Pulmonary artery endothelial cell (primary cell): ENCODE measurements at places on chromosomes 1 and 21. TPM values are rescaled to one million over a fixed set of nuclear protein-coding genes. Genes with fewer than 3 reads are reported as not detected.

MAN1A2 gene
- total RNA-seq = 44.2 and 68.2 TPM in 2 replicates

DNA sequence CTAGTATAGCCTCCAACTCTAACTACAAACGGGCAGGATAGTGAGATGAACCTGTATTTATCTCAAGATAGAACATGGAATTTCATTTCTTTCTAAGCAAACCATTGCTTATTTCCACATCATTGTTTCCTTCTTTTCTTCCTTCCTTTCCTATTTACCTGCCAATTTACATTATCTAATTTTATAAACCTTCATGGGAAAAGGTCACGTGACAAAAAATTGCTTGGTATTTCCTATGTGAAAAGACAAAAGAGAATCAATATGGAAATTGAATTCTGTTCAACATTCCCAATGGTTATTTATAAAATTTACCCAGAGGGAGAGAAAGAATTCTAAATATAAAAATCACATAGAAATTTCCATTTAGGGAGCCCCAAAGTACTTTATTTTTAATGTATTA lies 22.4 kb upstream of the RBM15 start:
- DNase-seq = no peak

TRAF3IP3 gene
- total RNA-seq = not detected in 2 replicates

DNA sequence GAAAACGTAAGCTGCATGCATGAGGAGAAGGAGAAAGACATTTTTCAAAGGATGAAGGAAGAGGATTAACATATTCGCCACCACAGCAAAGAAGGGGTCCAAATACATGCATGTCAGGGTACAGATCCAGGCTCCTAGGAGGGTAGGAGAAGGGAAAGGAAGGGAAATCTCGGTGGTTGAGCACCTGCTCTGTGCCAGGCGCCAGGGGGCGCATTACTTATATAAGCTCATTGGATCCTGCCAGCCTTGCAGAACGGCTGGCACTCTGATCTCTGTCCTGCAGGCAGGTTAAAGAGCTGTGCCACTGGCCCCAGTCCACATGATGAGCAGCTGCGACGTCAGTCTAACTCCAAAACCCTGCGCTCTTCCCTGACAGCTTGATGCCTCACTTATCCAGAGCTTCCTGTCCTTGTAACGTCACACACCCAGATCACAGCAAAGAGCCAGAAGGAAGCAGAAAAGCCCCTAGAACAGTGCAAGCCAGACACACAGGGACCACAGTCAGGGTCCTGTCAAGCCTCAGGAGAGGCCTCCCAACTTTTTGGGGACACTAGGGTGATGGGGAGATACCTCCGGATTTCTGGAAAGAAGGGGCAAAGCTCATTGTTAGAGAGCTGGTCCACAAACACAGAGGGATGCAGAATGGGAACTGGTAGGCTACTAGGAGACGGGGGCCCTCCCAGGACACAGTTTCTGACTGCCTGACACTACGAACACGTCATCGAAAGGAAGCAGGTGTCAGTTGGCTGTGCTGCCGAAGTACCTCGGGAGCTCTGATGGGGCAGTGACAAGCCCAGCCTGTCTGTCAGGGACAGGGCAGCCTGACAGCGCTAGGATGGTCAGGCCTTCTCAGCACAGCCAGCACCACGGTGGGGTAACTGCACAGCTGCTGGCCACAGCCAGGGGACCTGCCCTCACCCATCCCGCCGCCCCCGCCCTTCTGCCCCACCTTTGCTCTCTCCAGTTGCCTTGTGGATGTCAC lies 99.1 kb downstream of the BEND5 start:
- peak; percentile 5 for DNase-seq

- DNase-seq = no peak
Observed at GRCh38 chr1:161506336-161507223, 1.3 kb downstream of the FCGR2A start.

GRCh38 chr1:20187103-20187812 lies 940 bp upstream of the PLA2G2C start:
- DNase-seq = no peak

- DNase-seq = no peak
Observed at GRCh38 chr1:38455829-38456530, 403.6 kb downstream of the RRAGC start.

OR2L8 gene
- not detected in 2 replicates for total RNA-seq

DNA sequence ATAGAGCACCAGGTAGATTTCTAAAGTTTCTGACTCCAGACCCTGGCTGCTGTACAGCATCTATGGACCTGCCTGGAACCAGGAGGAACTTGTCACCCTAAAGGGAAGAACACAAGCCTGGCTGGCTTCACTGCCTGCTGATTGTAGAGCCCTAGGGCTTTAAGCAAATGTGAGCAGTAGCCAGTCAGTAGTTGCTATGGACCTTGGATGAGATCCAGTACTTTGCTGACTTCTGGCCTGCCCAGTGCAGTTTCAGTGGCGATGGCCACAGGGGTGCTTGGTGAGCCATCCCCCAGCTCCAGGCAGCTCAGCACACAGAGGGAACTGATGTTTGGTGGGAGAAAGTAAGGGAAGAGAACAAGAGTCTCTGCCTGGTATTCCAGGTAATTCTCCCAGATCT lies 68.4 kb downstream of the ATP6V1G3 start:
- DNase-seq = no peak

GRCh38 chr21:39728341-39728740 lies 16.6 kb upstream of the IGSF5 start:
- DNase-seq = no peak

PKLR gene
- total RNA-seq = not detected in 2 replicates

C1orf141 gene
- not detected in 2 replicates for total RNA-seq

- no peak for DNase-seq
Observed at GRCh38 chr1:91846007-91846638, 39.8 kb downstream of the TGFBR3 start.

GRCh38 chr21:29939924-29940275 lies at the start of gene GRIK1:
GRIK1 (minus strand) TSS chr21:29939996.
- DNase-seq = no peak

DNA sequence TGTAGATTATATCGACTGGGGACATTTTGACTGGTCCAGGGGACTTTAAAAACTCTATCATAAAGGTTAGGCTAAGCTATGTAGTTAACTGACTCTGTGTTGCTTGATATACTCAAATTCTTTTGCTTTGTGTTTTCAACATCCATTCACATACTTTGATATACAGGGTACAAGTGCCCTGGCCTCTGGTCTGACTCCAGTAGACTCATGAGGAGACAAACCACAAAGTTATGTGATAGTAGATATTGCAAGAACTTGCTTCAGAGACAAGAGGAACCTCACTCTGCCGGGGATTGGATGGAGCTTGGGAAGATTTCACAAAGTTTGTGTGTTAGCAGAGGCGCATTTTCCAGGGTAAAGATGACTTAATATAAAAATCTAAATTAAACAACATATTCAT lies 1.3 kb downstream of the GORAB start:
- no peak for DNase-seq

CFAP298 gene
- 36.5 and 44.8 TPM in 2 replicates for total RNA-seq

DNA sequence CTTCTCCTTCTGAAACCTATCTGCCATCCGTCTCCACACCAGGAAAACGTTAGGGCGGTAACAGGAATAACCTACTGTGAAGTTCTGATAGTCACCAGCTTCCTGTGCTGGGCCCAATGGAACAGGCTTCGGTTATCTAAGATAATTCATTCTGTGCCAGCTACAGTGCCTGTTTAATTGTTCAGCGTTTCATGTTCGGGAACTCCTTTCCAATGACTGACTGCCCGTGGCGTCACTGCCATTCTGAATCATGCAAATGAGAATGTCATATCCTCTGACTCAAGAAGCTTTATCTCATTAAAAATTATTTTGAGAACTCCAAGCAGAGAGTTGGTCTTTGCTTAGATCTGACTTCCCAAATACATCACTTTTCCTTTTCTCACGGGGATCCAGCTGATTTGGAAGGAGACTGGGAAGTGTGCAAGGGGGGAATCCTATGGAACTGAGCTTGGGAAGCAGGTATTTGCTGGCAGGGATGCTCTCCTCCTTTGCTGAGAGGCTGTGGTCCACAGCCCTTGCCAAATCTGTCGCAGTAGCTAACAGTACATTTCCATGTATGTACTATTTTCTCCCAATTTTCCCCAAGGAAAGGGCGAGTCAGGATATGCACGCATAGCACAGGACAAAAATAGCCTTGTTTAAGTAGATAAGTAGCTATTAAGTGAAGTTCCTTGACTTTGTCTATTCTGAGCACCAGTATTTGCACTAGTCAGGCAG lies 358.7 kb downstream of the LTN1 start:
- DNase-seq = peak; percentile 86

RGS1 gene
- not detected in 2 replicates for total RNA-seq

S100A3 gene
- total RNA-seq = 0.66 and 0.85 TPM in 2 replicates

LEFTY2 gene
- total RNA-seq = 0.26 TPM in 1 of 2 replicates, not detected in the other

DNA sequence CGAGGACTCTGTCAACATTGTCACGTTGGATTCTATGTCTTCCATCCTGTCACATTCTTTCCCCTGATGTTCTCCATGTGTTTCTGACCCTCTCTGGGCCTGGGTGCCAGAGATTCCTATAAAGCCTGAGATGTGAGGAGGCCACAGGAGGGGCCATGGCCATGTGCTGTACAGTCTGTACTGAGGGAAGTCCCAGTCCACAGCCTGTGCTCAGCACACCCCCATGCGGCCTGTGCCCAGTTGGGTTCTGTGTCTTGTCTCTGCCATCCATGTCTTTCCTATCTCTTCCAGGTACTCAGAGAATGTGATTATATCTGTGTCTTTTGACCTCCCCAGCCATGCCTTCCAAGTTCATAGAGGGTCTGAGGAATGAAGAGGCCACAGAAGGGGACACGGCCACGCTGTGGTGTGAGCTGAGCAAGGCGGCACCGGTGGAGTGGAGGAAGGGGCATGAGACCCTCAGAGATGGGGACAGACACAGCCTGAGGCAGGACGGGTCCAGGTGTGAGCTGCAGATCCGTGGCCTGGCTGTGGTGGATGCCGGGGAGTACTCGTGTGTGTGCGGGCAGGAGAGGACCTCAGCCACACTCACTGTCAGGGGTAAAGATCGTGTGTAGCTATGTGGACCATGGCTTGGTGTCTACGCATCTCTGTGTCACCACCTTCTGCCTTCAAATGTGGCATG lies 86.1 kb downstream of the OBSCN start:
- DNase-seq = no peak

GRCh38 chr1:41353744-41354143 lies 7.5 kb upstream of the FOXO6 start:
- DNase-seq = no peak

- no peak for DNase-seq
Observed at GRCh38 chr1:228271701-228272251, 63.9 kb downstream of the OBSCN start.

GRCh38 chr1:29593601-29594382 lies 357.5 kb downstream of the PTPRU start:
- DNase-seq = no peak

DNA sequence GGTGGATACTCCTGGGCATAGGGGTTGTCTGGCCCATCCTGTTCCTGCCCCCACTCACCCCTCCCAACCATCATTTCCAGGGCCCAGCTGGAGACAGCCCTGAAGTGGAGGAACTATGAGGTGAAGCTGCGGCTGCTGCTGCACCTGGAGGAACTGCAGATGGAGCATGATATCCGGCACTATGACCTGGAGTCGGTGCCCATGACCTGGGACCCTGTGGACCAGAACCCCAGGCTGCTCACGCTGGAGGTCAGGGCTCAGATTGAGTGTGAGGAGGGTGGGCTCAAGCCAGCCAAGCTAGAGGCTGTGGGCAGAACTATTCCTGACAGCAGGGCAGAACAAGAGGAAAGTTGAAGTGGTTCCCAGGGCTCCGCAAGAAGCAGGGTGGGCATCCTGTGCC lies 14.2 kb downstream of the RHOC start:
- no peak for DNase-seq

LMOD1 gene
- under 0.01 and 0.07 TPM in 2 replicates for total RNA-seq

GRCh38 chr1:244237445-244237844 lies 186.4 kb downstream of the ZBTB18 start:
- DNase-seq = no peak

GRCh38 chr1:10735563-10736305 lies 60.7 kb downstream of the CASZ1 start:
- no peak for DNase-seq

KLF17 gene
- total RNA-seq = not detected in 2 replicates

FAM72D gene
- 1.6 and 3.5 TPM in 2 replicates for total RNA-seq

FCRL4 gene
- total RNA-seq = not detected in 2 replicates

HRNR gene
- not detected in 2 replicates for total RNA-seq

GRCh38 chr1:12539320-12539704 lies 78.7 kb downstream of the DHRS3 start:
- no peak for DNase-seq

ITSN1 gene
- 66.4 and 113 TPM in 2 replicates for total RNA-seq

DNA sequence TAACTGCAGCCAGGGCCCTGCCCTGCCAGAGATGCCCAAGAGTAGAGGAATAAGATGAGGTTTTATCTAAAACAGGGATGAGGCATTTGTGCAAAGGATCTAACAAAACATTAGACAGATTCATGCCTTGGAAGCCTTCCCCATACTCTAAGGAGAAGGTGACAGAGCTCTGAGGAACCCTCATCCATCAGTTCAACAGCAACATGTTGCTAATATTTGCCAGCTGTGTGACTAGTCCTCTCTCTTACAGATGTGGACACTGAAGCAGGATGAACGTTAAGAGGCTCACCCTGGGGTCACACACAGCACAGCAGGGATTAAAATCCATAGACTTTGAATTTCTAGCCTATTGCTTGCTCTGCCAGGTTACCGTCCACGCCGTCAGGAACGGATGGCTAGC lies 99.0 kb downstream of the ZBTB18 start:
- DNase-seq = no peak

GRCh38 chr1:14520514-14521163 lies 77.8 kb upstream of the KAZN start:
- no peak for DNase-seq

CFHR5 gene
- total RNA-seq = not detected in 2 replicates
